ENCODE measurements at places on chromosomes 12 and 14.
A peak's percentile ranks its signal among the peaks of the same experiment; 100 is the strongest.

DNA sequence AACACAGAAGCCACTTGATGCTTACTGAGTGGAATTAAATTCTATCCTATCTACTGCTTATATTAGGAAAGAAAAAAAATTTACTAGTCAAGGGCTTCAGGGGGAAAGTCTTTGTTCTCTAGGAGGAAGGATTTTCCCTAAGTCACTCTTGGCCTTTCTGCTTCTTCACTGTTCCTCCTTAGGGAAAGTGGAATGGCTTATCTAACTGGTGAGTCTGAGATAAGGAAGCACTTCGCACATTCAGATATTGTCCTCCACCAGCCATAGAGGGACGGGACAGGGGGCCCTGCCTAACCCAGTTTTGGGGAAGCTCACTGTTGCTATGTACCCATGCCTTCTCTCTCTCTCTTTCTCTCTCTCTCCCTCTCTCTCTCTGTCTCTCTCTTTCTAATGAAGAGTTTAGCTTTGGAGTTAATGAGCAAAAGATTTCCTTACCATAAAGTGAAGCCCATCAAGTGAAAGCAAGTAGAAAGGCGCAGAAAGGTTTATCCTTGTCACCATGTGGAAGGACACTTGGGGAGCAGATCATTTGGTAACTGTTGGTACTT is 450.6 kb downstream of the ZFP36L1 start:
- no peak for DNase-seq

GRCh38 chr12:48903982-48904411 is 21.3 kb downstream of the FKBP11 start:
- peak; percentile 83 for DNase-seq

GRCh38 chr12:26870491-26871419 is 37.8 kb upstream of the ITPR2 start:
- DNase-seq, result no peak

DNA sequence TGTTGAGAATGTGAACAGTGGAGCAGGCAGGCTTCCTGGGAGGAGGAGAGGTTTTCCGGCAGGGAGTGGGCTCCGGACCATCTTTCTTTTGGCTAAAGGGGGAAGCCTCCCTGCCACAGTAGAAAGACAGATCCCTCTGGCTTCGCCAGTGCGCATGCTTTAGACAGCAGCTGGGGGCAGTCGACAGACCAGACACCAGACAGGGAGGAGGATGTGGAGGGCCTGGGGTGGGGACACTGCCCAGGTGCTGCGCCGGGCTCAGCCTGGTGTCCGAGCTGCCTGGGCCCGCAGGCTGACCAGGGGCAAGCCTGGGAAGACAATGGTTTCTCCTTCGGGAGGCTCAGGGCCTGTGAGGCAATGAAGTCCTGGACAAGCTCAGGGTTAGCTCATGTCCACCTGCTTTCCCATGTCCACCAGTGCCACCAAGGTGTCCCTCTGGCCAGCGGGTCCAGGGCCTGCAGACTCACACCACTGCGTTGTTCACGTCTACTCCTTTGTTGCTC is 67.3 kb downstream of the PRIMA1 start:
- DNase-seq, result no peak

GRCh38 chr14:23556700-23557440 is 799 bp downstream of the THTPA start:
- no peak for DNase-seq

GRCh38 chr12:71688961-71689570 is 3.2 kb downstream of the TMEM19 start:
- DNase-seq, result no peak

GRCh38 chr14:81673930-81674329 is 140.3 kb upstream of the SEL1L start:
- DNase-seq, result no peak

- DNase-seq, result no peak
These were observed 834.9 kb downstream of the BCL11B start for GRCh38 chr14:98437113-98437512.

Measured in immature natural killer cell (primary cell).